Naive thymus-derived CD8-positive, alpha-beta T cell (primary cell): ENCODE measurements at places on chromosomes 6 and 20. TPM values are rescaled to one million over a fixed set of nuclear protein-coding genes. Genes with fewer than 3 reads are reported as not detected.

PXDC1 gene
- polyA plus RNA-seq = not detected

POU5F1 gene
- not detected for polyA plus RNA-seq

MUCL3 gene
- not detected for polyA plus RNA-seq

PPIL6 gene
- polyA plus RNA-seq = 0.63 TPM

MLIP gene
- polyA plus RNA-seq = not detected

DNA sequence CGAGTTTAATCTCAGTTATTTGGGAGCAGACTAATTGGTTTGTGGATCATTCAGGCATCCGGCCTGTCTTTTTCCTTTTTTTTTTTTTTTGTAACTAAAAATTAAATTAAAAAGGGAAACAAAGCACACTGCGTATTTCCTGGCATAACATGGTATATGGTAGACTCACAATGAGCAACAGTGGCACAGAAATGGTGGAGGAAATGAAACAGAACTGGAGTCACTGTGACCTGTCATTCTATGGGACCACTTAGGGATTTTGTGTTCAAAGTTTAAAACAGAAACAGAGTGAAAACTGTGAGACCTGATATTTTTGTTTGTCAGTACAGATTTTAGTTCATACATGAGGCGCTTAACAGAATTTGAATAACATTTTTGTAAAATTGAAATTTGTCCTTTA is 4.8 kb upstream of the CD93 start:
- H3K36me3 ChIP-seq = no peaks in the 10 kb centered on the region
- no peak for DNase-seq
- no peak overlapping the region for H3K4me3 ChIP-seq
- no peak overlapping the region for H3K27ac ChIP-seq

DNA sequence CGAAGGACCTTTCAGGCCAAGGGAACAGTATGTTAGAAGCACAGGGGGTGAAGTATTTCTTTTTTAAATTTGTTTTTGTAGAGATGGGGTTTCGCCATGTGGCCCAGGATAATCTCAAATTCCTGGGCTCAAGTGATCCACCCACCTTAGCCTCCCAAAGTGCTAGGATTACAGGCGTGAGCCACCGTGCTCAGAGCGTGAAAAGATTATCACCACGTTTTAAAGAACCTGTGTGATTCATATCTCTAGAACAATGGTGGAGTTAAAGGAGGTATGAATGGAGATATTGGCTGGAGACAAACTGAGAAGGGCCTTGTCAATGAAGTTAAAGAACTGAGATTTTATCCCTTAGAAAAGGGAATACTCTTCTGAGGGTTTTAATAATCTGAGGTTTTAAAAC is 9.7 kb downstream of the ASF1A start:
- H3K36me3 ChIP-seq = peaks cover 26% of the 10 kb centered on the region
- no peak overlapping the region for H3K4me3 ChIP-seq
- H3K27ac ChIP-seq = peak overlapping the region; percentile 30
- no peak for DNase-seq

DNA sequence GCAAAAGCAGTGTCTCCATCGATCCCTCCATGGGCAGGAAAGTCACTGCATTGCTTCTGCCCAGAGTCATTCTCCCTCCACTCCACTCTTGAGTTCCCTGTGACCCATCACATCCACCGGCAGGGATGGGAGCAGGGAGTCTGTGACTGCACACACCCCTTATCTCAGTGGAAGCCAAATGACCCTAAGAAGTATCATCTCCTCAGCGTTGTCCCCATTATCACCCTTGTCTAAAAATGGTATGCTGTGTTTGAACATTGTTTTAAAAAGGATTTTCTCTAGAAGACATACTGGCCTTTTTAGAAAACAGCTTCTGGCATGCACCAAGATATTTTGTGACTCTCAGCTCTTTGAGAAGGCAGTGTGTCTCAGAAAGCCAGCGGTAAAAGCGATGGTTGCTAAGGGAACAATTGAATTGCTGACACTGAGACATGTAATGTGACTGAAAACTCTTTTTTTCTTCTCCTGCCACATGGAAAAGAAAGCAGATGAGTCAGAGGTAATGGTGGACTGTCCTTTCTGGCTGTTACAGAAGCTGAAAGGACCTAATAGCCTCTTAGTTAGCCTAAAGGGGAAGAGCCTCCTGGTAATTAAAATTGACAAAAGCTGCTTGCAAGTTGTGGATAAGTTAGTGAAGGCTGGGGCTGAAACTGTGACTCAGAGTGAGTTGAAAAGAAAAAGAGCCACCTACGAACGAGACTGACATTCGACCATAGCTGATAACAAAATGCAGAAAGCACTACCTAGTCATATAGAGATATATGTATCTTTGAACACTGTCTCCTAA is 120.5 kb downstream of the MAP3K7 start:
- DNase-seq = no peak
- H3K27ac ChIP-seq = no peak overlapping the region
- no peaks in the 10 kb centered on the region for H3K36me3 ChIP-seq
- H3K4me3 ChIP-seq = no peak overlapping the region

DNA sequence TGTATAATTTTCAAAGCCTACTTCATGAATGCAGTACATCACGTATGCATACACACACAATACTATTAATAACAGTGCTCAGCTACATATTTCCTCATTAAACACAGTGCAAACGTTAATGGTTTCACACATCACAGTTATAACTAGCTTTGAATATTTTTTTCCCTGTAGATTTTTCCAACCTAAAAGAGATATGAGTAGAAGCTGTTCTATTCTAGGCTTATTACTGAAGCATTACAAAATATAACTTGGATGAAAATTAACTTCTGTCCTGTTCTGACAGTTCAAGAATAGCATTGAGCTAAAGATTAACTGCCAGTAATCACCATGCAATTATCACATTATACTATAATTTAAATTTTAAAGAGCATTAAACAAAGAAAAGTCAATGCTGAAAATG is 6.2 kb downstream of the LMBRD1 start:
- peaks cover 32% of the 10 kb centered on the region for H3K36me3 ChIP-seq
- no peak for DNase-seq
- H3K27me3 ChIP-seq = no peaks in the 10 kb centered on the region
- peaks cover 63% of the 10 kb centered on the region for H3K4me1 ChIP-seq
- H3K4me3 ChIP-seq = no peak overlapping the region
- peak overlapping the region; percentile 8 for H3K27ac ChIP-seq

DNA sequence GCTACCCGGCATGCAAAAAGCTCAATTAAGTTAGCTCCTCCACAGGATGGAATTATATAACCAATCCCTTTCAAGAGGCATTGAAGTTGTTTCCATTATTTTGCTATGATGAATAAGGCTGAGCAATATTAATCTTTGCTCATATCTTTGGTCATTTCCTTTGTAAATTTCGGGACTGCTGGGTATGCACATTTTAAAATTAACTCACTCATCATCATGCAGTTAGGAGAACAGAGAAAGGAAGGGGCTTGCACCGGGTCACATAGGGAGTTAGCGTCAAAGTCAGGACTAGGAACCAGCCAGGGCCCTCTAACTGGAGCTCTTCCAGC is 430 bp upstream of the FAM110A start:
- H3K4me1 ChIP-seq = peaks cover 22% of the 10 kb centered on the region
- no peaks in the 10 kb centered on the region for H3K36me3 ChIP-seq
- DNase-seq = no peak
- no peaks in the 10 kb centered on the region for H3K27me3 ChIP-seq

- peaks cover 15% of the 10 kb centered on the region for H3K36me3 ChIP-seq
- H3K4me3 ChIP-seq = no peak overlapping the region
- H3K27me3 ChIP-seq = no peaks in the 10 kb centered on the region
- no peak overlapping the region for H3K27ac ChIP-seq
- peaks cover 3% of the 10 kb centered on the region for H3K4me1 ChIP-seq
- no peak for DNase-seq
Observed at GRCh38 chr6:158160932-158161539, 7.0 kb downstream of the SERAC1 start.
